ENCODE measurements at places on chromosomes 11 and 22.

- no peak for DNase-seq
Measured at GRCh38 chr11:119592642-119593041, 136.4 kb downstream of the NECTIN1 start.

DNA sequence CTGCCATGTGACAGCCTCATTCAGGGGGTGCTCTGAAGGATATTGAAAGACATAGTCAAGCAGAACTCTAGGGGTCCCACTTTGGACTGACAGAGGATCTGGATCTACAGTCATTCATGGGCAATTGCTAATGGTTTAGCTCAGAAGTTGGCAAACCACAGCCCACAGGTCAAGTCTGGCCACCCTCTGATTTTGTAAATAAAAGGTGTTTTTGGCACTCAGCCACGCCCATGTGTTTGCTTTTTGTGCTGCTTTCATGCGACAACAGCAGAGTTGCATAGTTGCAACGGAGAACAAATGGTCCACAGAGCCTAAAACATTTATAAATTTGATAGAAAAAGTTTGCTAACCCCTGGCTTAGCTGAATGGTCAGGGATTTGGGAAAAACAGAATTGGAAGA lies 41.7 kb downstream of the RPS6KA4 start:
- no peak for DNase-seq

GRCh38 chr11:2584812-2585565 lies 114.8 kb downstream of the KCNQ1OT1 start:
- DNase-seq = peak; percentile 47

- DNase-seq = no peak
Measured at GRCh38 chr11:128061281-128061871, 526.0 kb downstream of the ETS1 start.

GRCh38 chr11:15189641-15190365 lies 75.1 kb downstream of the INSC start:
- no peak for DNase-seq

DNA sequence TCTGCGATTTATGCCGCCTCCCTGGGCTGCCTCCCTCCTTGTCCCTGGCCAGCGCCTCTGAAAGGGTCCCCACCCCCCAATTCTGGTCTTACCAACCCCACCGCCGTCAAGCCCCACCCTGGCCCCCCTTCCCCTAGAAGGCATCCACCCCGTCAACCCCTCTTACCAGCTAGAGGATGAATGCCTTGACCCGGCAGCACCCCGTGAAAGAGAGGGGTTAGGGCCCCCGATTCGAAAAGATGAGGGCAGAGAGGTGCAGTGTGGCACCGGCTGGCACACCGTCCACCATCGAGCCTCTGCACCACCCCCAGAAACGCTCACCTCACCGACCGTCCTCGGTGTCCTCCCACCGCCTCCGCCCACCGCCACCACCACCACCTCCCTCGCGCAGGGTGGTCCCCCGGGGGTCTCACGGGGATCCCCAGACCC lies 559 bp downstream of the ELFN2 start:
- no peak for DNase-seq

DNA sequence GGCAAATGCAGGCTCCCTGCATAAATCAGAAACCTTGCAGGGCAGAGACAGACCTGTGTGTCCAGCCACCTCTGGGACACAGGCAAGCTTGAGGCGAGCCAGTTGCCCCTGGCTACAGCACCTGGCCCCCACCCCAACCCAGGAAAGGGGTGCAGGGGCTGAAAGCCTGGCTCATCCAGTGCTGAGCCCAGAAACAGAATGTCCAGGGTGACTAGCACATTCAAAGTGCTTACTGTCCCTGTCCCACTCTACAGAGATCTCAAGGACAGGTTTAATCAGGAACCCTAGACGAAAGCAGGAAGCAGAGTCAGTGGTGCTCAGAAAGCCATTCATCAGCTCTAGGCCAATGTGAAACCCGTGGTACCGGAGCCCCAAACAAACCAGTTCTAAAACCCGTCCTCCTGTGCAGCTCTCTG lies 31.9 kb downstream of the PLEKHA7 start:
- no peak for DNase-seq

GRCh38 chr11:5737091-5737490 lies 843 bp downstream of the OR56B1 start:
- no peak for DNase-seq

DNA sequence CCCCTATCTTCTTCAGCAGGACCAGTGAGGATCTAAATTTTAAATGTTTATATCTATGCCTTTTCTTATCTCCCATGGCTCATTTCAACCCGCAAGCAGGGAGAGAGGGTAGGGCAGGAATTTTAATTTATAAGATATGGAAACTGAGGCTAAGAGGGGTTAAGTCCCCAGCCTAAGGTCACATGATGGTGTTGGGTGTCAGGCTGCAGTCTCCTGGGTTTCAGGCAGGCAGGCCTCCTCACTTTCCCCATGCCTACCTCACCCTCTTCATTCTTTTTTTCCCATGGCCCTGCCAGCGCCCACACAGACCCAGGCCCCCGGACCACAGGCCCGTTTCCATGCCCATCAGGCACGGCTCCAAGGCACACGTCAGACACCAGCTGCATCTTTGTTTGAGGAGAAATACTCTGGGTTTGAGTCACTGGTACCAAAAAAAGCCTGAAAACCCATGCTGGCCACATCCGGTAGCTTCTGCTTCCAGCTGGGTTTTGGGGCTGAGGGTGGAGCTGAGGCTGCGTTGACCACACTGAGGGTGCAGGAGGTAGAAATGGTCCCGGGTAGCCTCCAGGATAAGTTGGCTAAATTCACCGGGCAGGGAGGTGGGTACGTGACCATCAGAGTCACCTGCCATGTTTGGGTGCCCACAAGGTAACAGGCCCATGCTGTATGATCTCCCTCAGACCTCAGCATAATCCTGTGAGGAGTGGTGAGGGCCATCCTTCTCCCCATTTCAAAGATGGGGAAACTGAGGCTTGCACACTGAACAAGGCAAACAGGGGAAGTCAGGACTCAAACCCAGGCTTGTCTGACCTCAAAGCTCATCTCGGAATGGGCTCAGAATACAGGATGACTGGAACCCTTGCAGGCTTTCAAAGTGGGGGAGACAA lies 7.5 kb downstream of the CRYBB1 start:
- no peak for DNase-seq

GRCh38 chr11:2807801-2808241 lies 77.8 kb downstream of the CDKN1C start:
- no peak for DNase-seq

DNA sequence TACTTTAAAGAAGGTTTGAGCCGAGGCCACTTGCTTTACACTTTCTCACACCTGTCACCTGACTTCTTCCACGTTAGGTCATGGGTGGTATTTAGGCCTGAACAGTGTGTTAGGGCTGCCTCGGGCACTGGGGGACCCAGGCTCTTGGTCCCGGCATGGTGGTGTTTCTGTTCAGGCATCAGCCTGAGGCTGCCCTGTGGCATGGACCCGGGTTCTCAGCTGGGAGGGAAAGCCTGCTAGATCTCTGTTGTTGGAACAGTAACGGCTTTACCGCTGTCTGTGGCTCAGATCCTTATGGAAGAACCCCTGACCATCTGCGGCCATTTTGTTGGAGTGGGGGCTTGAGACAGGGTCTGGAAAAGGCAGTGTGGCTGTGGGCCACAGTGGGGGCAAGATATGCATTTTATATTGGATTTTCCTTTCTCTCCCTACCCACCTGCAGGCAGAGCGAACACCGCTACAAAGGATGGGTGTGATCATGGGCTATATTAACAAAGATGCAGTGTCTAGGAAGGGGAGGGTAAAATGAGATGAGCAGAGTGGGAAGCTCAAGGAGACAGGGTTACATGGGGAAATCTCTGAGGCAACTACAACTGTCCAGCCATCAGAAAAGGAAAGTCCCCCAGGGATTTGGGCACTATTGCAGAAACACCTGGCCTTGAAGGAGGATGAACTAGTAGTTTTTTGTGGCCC lies 1.6 kb upstream of the KCNJ11 start:
- DNase-seq = no peak

- no peak for DNase-seq
Measured at GRCh38 chr11:99739464-99740089, 718.8 kb downstream of the CNTN5 start.

DNA sequence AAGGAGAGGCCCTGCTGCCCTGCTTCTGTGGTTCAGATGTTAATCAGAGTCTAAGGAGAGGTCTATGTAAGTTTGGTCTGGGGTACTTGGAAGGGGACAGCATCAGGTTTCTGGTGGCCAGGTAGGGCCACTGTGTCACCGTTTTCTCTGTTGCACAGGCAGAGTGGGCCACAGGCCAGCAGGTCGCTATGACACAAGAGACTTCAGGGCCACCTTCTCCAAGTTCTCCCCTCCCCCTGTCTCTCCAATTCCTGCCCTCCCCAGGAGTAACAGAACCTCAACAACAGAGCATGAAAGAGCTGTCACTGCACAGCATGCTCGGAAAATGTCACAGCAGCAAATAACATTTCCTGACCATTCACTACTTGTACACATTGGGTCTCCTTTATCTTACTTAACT lies 58.6 kb downstream of the MPPED2 start:
- no peak for DNase-seq

DNA sequence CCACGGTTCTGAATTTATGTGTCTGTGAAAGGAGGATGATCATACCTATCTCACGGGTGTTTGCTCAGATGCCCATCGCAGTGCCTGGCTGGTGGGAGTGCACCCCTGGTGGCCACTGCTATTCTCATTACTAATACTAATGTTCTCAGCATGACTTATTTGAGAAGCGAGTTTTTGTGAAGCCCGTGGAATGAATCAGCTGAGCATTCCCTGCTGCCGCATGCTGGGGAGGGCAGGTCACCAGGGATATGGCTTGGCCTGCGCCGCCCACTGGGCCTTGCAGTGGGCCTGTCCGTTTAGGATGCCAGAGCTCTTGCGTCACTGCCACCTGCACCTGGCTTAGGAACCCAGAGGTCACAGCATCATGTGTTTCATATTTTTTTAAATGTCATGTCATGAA lies 16.9 kb downstream of the CTTN start:
- DNase-seq = no peak

- no peak for DNase-seq
Measured at GRCh38 chr11:1498262-1498661, 11.7 kb upstream of the MOB2 start.

DNA sequence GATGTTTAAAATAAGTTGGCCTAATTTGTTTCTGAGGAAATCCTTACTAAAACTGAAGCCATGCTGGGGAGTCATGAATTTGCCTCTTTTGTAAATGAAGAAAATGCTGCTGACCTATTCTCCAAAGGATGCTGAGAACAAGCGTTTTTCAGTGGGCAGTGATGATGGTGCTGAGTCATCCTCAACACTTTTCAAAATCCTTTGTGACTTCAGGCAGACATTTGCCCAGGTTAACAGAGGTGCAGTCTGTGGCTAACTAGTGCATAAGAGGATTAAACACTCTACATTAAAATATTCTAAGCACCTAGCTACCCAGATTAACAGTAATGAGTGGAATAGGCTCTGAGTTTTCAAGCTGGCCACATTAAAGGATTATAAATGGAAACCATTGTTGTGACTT lies 509.0 kb downstream of the DLG2 start:
- DNase-seq = no peak

- no peak for DNase-seq
Measured at GRCh38 chr11:68942751-68943271, 38.0 kb downstream of the MRGPRD start.

DNA sequence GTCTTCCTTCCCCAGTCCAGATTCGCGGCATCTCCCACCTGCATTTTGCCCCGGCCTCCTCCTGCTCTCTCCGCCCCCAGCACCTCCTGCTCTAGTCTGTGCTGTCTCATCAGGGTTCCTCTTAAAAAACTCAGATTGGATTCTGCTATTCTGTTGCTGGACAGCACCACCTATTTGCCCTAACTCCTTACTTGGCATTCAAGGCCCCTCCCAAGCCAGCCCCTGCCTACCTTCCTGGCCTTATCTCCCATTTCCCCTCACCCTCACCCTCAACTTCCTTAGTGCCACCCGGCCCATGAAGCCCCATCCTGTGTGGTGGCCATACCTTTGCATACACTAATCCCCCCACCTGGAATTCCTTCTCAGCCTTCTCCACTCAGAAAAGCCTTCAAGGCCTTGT lies 59.9 kb upstream of the PRDM11 start:
- no peak for DNase-seq

GRCh38 chr11:21656065-21656464 lies 536.8 kb upstream of the ANO5 start:
- no peak for DNase-seq

- DNase-seq = no peak
Measured at GRCh38 chr11:128767591-128768001, 73.7 kb downstream of the FLI1 start.

DNA sequence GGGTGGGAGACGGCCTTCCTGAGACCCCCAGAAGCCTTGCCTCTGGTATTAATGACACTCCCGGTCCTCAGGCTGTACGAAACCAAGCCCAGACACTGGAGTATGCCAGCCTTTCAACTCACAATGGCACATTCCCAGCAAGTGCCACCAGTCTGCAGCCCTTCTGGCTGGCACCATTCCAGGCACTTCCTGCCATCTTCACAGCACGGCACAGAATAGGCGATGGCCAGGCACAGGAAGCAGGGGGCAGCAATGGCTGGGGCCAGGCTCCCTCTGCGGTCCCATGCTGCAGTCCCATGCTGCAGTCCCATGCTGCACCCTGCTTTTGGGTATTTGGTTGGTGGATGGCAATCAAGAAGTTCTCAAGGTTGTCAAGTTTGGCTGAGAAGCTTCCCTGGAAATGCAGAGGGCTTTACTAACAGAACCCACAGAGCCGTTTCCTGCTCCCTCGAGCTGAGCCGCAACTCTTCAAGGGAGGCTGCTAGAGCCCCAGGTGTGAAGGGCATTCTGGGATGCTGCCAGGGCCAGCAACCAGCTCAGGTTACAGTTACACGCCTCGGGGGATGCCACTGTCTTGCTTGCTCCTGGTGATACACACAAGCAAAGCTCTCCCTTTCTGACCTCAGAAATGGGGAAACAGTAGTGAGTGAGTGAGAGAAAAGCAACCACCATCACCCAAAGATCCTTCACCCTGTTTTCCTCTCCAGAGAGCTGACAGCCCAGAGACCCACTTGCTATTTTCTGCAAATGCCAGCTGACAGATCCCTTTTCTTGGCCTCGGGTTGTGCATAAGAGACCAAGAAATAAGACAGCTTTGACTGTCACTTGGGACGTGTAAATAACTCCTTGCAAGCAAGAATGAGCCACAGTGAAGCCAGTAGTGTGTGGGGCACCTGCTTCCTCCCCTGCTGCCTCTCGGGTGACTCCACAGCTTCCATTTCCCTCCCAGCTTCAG lies 23.9 kb downstream of the LRFN4 start:
- no peak for DNase-seq

Measured in activated CD8-positive, alpha-beta memory T cell treated with anti-CD3 and anti-CD28 coated beads for 24 hours (primary cell).